Sciatic nerve (tissue), 2 donors: ENCODE measurements at places on chromosomes 1 and 21.

- DNase-seq = no peak
Observed at GRCh38 chr1:24683713-24684162, 40.6 kb downstream of the SRRM1 start.

DNA sequence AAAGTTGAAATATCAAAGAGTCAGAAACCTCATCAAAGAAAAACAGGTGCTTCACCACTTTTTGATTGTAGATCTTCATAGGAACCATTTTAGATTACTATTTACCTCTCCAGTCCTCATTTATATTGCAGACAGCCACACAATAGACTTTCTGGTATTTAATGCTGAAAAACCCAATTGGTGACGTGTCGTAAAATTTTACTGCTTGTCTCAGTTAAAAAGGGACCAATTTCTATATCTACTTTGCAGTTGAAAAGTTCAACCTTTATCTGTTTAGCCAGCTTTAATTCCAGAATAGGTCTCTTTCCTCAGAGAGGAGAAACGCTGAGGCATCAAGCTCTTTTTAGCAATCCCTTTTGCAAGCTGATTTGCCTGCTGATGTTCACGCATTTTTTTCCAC, 1722.4 kb downstream of the PLA2G4A start:
- no peak for DNase-seq

GRCh38 chr1:28280977-28281381, 21.7 kb downstream of the SESN2 start:
- no peak for DNase-seq

DNA sequence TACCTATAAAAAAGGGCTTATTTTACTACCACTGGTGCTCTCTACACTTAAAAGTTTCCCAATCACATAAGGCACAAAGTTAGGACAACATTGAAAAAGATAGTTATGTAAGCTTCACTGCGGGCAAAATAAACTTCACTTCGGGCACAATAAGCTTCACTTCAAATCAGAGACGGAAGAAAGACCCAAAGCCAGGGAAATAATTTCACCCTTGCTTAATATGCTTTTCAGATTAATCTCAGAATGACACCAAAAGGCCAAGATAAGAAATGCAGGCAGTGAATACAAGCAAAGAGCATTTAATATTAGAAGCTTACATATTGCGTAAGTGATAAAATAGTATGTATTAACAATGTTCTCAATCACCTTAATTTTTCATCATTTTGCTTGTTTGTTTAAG, 444.2 kb downstream of the SETD4 start:
- no peak for DNase-seq

DNA sequence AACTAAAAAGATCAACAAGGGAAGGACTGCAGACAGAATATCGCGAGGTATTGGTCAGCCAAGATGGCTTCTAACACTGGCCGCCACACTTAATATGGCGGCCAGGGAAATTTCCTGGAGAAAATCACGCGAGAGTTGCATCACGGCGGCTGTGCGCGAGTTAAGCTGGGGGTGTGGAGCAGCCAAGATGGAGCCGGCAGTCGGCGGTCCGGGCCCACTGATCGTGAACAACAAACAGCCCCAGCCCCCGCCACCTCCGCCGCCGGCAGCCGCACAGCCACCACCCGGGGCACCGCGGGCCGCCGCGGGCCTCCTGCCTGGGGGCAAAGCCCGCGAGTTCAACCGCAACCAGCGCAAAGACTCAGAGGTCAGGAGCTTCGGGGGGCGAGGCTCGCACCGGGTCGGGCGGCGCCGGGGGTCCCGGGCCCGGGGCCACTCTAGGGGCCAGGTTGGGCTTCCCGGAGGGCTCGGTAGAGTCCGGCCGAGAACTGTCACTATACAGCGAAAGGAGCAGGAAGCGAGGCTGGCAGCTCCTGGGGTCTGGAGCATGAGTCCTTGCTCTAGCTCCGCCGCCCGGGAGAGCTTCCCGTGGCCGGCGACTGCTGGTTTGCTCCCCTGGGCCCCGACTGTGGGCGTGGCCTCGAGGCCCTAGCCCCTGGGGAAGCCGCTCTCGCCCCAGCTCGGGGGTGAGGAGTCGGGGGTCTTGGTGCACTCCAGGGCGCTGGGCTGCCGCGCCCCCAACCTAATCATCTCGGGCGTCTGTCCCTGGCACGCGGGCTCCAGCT, at the start of gene STRIP1:
STRIP1 (plus strand) TSS at position 174 of the 785 bp plus-strand sequence; CDS start at position 188, 14 bp downstream.
- DNase-seq = peak; percentile 97

DNA sequence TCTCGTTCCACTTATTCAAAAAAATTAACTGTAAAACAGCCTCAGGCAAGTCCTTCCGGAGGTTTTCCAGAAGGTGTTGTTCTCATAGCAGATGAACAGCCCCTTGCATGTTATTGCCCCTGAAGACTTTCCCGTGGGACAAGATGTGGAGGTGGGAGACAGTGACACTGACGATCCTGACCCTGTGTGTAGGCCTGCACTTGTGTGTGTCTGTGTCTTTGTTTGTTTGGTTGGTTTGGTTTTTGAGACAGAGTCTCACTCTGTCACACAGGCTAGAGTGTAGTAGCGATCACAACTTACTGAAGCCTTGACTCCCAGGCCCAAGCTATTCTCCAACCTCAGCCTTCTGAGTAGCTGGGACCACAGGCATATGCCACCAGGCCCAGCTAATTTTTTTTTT, 12.6 kb downstream of the ETV3L start:
- DNase-seq = no peak

DNA sequence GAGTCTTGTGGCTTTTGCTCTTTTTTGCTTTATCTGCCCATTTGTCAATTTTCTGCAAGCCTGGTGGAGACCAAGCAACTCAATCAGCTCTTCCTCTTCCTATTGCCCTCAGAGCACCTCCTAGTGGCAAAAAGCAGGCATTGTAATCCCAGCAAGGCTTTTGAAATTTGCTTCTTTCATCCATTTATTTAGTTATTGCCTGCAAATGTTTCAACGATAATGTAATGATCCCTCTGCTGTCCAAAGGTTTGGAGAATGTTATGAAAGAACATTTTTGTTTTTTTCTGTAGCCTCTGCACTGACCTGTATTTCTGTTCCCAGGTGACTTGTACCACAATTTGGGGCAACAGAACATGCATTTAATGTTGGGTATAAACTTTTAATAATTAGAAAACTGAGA, 127.8 kb downstream of the GABPA start:
- DNase-seq = no peak

- no peak for DNase-seq
Observed at GRCh38 chr1:25774921-25775771, 24.8 kb upstream of the SELENON start.

GRCh38 chr21:41612674-41613532, 104.9 kb upstream of the TMPRSS2 start:
- peak; percentile 87 for DNase-seq
